ENCODE measurements at places on chromosomes 3 and 15. TPM values are rescaled to one million over a fixed set of nuclear protein-coding genes. Genes with fewer than 3 reads are reported as not detected.

APEH gene
- total RNA-seq: 137 TPM

LRRN1 gene
- 0.20 TPM for total RNA-seq

NMNAT3 gene
- 1.1 TPM for total RNA-seq

DHX30 gene
- 73.2 TPM for total RNA-seq

AGBL1 gene
- total RNA-seq: not detected

PPP1R2 gene
- 85.9 TPM for total RNA-seq

MYL3 gene
- not detected for total RNA-seq

FBXL2 gene
- not detected for total RNA-seq

PATL2 gene
- 20.5 TPM for total RNA-seq

CALML4 gene
- total RNA-seq: 13.5 TPM

ANKRD63 gene
- 0.17 TPM for total RNA-seq

FBXW12 gene
- not detected for total RNA-seq

FAIM gene
- total RNA-seq: 3.7 TPM

PPIP5K1 gene
- total RNA-seq: 24.3 TPM

GCNT3 gene
- total RNA-seq: not detected

ZFAND6 gene
- total RNA-seq: 56.4 TPM

GOLGA6L24 gene
- not detected for total RNA-seq

ROBO2 gene
- total RNA-seq: not detected

GOLGA6L26 gene
- not detected for total RNA-seq

CACNA2D3 gene
- total RNA-seq: not detected

C2CD4A gene
- total RNA-seq: not detected

TMEM212 gene
- not detected for total RNA-seq

IL17RD gene
- not detected for total RNA-seq

ATP13A4 gene
- 1.6 TPM for total RNA-seq

CORO2B gene
- not detected for total RNA-seq

IMPG2 gene
- 0.50 TPM for total RNA-seq

P3H2 gene
- total RNA-seq: not detected

RETNLB gene
- not detected for total RNA-seq

FBXO40 gene
- total RNA-seq: not detected

LINGO1 gene
- total RNA-seq: not detected

PRSS50 gene
- not detected for total RNA-seq

STRA6 gene
- not detected for total RNA-seq

C3orf20 gene
- total RNA-seq: not detected

LEKR1 gene
- total RNA-seq: 0.54 TPM

Data from activated CD4-positive, alpha-beta T cell treated with anti-CD3 and anti-CD28 coated beads, Interleukin-2, amount 10 ng/mL, durations not matched to agents 7 days and 5 days (primary cell).